Keratinocyte (primary cell): ENCODE measurements at places on chromosomes 5 and 9. TPM values are rescaled to one million over a fixed set of nuclear protein-coding genes. Genes with fewer than 3 reads are reported as not detected.

DNA sequence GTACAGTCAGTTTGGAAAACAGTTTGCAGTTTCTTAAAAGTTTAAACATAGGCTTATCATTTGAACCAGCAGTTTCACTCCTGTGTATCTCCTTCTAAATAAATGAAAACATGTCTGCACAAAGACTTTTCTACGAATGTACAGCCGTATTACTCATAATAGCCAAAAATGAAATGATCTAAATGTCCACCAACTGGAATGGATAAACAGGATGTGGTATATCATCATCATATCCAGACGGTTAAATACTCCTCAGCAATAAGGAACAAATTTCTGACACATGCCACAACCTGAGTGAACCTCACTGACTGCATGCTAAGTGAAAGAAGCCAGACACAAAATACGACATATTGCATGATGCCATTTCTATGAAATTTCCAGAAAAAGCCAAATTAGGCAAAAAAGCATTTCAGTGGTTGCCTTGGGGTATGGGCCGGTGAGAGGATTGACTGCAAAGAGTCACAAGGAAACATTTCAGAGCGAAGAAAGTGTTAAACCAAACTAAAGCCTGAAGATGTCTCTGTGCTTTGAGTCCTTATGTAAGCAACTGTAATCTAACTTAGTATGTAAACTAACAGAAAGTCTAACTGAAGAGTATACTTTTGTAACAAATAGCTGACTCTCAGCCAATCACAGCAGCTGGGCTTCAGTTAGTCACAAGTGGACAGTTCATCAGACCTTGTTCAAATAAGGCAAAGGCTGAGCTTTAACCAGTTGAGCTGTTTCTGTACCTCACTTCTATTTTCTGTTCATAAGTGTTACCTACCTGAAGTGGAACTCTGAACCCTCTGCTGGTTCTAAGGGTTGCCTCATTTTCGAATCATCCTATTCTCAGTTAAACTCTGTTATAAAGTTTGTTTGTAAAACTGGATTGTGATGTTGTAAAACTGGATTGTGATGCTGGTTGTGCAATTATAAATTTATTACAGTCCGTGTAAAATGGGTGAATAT, 65.2 kb downstream of the TRIO start:
- DNase-seq: peak; percentile 68
- H3K36me3 ChIP-seq: no peaks in the 10 kb centered on the region
- peaks cover 93% of the 10 kb centered on the region for H3K4me1 ChIP-seq
- peak overlapping the region; percentile 94 for H3K27ac ChIP-seq
- no peak overlapping the region for H3K4me3 ChIP-seq

DNA sequence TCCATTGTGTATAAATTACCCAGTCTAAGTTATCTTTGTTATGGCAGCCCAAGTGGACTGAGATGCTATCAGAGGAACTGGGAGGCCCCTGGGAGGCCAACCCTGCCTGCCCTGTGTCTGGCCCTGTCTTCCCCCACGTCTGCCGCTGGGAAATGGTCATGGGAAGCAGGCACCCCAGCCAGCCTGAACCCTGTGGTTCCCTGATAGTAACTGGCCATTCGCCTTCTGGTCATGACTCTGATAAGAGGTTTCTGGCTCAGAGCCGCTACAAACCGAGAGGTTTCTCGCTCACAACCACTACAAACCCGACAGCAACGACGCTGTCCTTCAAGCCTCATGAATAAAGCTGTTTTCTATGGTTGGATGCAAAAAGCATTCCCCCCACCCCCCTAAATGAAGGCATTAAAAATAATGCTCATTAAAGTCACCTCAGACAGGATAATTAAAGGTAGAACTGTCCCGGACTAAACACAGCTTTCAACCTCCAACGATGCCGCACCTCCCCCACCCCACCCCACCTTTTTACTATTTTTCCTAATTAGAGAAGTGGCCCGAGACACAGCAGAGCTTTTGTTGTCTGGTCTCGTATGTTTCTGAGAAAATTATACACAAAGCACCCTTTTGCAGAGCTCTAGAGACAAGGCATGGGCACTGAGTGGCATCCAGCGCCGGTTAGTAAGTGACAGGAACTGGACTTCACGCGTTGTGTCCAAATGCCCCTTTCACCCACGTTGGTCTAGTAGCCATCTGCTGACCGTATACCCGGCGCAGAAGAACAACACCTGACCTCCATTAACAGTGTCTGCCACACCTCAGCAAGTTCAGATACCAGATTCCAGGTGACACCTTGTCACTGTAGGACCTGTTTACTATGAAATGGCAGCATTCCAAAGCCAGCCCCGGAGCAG, 140.8 kb downstream of the COL23A1 start:
- no peaks in the 10 kb centered on the region for H3K36me3 ChIP-seq
- no peaks in the 10 kb centered on the region for H3K27me3 ChIP-seq
- H3K4me3 ChIP-seq: no peak overlapping the region

DNA sequence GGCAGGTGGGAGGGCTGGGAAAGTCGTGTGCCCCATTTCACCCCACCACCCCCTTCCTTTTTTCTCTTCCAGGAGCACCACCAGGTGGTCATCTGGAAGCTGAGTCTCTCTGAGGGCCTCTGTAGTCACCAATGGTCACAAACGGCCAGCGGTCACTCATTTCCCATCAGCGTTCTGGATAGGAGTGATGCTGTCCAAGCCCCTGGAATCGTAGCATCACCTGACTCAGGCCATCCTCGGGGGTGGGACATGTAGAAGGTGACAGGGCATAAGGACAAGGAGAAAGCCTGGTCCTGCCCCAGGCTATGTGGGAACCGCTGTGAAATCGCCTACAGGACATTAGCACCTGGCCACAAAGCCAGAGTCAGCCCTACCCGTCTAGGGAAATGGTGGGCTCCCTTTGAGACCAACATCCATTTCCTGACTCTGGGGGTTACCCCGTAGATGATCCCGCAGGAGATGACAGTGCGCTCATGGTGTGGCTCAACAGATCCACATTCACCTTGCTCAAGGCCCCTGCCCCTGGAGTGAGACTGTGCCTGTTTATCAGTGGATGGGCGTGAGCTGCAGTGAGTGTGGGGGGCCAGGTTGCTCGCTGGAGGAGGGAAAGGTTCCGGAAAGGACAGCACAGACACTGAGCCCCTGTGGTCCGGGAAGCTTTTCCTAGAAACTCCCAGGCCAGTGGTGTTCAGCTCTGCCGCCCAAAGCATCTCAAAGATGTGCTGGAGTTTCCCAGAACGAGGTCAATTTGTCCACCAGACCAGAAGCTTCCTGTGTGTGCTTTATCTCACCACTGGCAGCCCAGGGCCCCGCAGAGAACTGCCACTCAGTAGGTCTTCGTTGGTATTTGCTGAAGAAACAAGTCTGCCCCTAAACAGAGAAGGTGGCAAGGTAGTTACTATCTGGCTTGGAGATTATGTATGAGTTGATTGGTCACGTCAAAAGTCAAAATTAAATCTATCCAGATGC, 61.1 kb upstream of the UNC5A start:
- H3K36me3 ChIP-seq: no peaks in the 10 kb centered on the region
- peaks cover 29% of the 10 kb centered on the region for H3K27me3 ChIP-seq
- H3K4me3 ChIP-seq: no peak overlapping the region
- no peaks in the 10 kb centered on the region for H3K4me1 ChIP-seq
- DNase-seq: no peak
- H3K27ac ChIP-seq: no peak overlapping the region

DNA sequence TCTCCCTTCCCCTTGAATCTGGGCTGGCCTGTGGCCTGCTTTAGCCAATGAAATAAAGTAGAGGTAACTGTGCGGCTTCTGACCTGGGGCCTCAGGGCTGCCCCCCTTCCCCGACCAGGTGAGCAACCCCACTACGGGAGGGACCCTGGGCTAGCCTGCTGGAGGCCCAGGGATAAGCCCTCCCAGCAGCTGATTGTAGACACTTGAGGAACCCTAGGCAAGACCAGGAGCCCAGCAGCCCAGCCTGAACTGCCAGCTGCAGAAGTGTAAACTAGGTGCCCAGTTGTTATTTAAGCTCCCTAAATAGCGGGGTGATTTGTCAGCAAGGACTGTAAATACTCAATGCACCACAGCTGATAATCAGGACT, 41.3 kb downstream of the RAPGEF1 start:
- H3K27me3 ChIP-seq: no peaks in the 10 kb centered on the region
- H3K4me1 ChIP-seq: peaks cover 23% of the 10 kb centered on the region
- no peak overlapping the region for H3K27ac ChIP-seq
- no peak for DNase-seq
- no peak overlapping the region for H3K4me3 ChIP-seq

DNA sequence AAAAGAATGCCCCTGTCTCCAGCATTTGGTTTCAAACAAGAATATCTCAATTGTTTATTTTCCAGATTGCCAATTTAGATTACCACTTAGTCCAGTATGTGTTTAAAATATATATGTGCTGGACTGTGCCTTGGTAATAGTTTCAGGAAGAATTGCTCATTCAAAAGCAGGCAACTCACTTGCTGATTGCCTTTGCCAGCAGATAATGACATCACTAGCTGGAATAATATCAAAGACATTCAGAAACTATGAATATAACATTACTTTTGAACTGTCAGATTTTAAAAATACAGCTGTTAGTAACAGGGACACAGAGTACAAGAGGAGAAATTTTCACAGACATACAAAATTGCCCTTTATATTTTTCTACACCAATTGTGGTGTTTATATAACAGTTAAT, 96.0 kb upstream of the ITGA2 start:
- peaks cover 4% of the 10 kb centered on the region for H3K4me1 ChIP-seq
- H3K27ac ChIP-seq: no peak overlapping the region
- no peaks in the 10 kb centered on the region for H3K36me3 ChIP-seq
- H3K4me3 ChIP-seq: no peak overlapping the region

DNA sequence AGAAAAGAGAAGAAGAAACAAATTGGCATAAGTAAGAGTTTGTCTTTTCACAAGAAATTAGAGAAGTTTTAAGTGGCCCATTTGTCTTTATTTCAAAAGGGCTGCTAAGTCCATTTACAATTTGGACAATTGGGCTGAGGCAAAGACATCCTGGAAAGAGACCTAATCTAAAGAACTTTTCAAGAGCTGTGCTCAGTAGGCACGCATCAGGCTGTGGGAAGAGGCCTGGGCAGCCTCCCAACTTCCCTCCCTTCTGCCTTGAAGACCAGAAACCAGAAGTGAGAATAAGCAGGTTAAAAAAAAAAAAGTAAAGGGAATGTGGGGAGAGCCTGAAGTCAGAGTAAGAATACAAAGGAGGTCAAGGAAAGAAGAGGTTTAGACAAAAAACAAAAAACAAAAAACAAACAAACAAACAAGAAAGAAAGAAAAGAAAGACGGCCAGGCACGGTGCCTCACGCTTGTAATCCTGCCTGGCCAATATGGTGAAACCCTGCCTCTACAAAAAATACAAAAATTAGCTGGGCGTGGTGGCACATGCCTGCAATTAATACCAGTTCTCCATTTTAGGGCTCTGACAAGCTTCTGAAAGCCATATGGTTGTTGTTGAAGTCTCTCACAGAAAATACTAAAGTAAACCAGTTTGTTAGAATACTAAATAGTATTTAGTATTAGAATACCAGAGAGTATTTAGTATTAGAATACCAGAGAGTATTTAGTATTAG, 48.0 kb upstream of the CEP78 start:
- no peaks in the 10 kb centered on the region for H3K4me1 ChIP-seq
- no peaks in the 10 kb centered on the region for H3K27me3 ChIP-seq
- H3K4me3 ChIP-seq: no peak overlapping the region
- DNase-seq: no peak

The IFNA13 gene
- polyA plus RNA-seq: not detected in 3 replicates

- no peak overlapping the region for H3K4me3 ChIP-seq
- no peak overlapping the region for H3K27ac ChIP-seq
- DNase-seq: no peak
These were observed 90.8 kb upstream of the EGFLAM start for GRCh38 chr5:38167562-38167996.

The SAXO1 gene
- not detected in 3 replicates for polyA plus RNA-seq
